Activated CD4-positive, alpha-beta T cell treated with anti-CD3 and anti-CD28 coated beads, Interleukin-10, Interleukin-2, amounts not matched to agents 100 ng/mL and 50 ng/mL, durations not matched to agents 16 hours and 8 hours (primary cell): ENCODE measurements at places on chromosomes 3 and 15.

- DNase-seq: no peak
Measured at GRCh38 chr15:57323806-57324589, 52.3 kb upstream of the CGNL1 start.

DNA sequence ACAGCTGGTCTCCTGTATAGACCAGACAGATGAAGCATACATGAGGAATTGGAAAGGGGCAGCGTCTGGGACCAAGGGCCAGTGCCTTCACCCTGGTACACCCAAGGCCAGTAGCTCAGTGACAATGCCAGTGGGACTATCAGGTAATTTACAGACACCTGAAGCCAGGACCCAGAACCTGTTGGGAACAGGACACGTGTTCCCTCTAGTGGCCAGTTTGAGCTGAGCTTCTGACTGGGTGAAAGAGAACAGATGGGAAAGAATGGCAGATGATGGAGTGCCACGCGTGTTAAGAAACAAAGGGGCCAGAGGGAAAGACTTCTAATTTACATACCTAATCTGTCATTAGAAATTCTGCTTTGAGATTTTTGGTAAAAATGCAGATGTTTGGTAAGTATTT, 5.1 kb upstream of the SLC25A38 start:
- DNase-seq: peak; percentile 82

GRCh38 chr3:165225604-165226003, 29.4 kb upstream of the SLITRK3 start:
- DNase-seq: no peak

DNA sequence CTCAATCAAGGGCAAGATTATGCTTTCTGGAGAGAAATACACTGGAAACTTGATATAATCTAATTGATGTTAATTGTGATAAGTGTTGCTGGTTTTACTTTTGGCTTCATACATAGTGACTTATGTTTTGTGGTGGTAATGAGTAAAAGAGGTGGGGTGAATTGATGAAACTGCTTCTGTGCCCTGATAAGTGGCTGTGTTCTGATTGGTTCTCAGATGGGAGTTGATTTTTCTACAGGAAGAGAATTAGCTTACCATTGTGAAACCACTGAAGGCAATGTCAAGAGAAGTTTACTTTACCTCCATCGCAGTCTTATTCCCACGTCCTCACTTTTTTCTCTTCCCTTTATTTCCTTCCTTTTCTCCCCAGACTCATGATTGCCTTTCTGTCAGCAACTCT, 23.8 kb downstream of the TMEM45A start:
- no peak for DNase-seq

DNA sequence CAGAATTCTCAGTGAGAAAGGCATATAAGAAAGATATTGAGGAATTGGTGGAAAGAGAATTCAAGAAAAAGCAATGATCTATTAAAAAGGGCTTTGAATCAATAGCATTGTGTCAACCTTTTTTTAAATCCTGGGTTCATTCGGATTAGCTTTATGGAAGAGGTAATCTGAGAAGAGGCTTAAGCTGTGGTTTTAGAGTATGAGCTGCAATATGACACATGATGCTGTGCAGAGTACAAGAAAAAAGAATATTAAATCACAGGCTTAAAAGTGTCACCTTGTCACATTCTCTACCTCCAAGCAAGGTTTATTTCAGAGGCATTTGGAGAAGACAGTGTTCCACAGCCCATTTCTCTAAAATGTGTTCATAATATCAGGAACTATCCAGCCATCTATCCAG, 128.9 kb downstream of the RTP4 start:
- DNase-seq: no peak

- DNase-seq: no peak
Measured at GRCh38 chr15:99480016-99480810, 85.6 kb upstream of the MEF2A start.

- DNase-seq: peak; percentile 20
Measured at GRCh38 chr3:155995525-155996370, 124.6 kb upstream of the KCNAB1 start.

DNA sequence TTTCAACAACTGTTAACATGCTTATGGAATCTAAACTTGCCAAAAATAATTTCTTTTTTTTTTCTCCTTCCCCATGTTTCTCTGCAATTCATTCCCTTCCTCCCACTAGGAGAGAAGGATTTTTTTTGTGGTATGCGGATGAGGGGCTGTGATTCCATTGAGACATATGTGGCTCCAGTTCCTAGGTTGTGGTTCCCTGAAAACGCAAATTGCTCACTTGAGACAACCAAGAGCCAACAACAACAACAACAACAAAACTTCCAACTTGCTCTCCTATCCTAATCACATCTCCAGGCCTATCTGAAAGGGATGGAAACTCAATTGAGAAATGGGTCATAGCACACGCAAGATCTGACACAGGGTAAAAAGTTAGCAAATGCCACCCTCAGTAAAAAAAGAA, 406.5 kb upstream of the TGFBR2 start:
- DNase-seq: no peak

GRCh38 chr15:52523192-52523591, 5.5 kb downstream of the MYO5A start:
- DNase-seq: no peak

DNA sequence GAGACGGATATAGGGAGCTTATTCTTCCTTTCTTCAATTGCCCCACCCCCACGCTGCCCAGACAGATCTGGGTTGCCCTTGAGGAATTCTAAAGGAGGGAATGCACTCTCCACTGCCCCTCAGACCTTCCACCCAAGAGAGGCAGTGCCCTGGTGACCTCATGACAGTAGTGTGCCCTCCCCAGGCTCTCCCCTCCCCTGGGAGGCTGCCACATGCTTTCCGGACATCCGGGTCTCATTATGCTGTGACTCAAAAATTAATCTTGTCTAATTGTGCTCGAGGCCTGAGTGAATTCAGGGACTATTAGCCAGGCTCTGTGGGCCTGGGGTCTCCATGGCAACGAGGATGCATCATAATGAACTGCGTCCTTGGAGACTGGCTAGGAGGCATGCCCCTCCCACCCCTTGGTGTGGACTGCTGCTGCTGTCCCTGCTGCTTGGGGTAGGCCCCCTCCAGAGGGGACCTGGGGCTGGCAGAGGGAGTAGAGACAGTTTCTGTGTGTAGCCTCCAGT, 20.8 kb downstream of the CORO2B start:
- no peak for DNase-seq

DNA sequence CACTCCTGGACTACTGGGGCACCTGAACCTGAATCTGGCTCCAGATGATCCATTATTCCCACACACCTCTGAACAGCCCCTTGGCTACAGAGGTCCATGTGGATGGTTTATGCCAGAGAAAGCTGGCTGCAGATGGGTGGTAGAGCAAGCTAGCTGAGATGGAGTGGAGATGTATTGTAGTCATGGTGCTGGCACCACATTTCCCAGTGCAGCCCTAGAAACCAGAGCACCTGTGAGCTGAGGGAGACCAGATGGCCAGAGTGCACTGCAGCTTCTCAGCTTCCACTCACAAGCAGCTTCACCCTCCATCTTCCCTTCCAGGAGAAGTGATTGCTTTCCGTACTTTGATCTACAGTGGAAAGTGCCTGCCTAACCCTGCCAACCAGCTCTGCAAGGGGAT, 29.9 kb downstream of the RBP1 start:
- DNase-seq: no peak

DNA sequence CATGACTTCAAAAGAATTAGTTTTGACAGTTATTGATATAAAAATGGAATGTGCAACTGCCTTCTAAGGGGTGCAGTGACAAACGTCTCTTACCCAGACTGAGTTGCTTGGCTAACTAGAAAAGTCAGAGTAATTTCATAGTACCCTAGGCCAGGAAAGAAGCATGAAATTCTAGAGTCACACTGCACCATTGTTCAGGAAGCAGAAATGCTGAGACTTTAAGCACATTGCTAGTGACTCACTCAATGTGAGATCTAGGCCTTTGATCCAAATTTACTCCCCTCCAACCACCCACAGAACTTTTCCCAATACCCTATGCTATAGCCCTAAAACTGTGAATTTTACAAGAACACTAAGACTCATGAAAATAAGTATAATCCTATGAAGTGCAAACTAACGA, 110.8 kb downstream of the DUT start:
- DNase-seq: no peak

- DNase-seq: no peak
Measured at GRCh38 chr3:171055336-171056178, 29.0 kb upstream of the SLC2A2 start.

GRCh38 chr3:136255672-136256406, 5.7 kb downstream of the PCCB start:
- DNase-seq: no peak

DNA sequence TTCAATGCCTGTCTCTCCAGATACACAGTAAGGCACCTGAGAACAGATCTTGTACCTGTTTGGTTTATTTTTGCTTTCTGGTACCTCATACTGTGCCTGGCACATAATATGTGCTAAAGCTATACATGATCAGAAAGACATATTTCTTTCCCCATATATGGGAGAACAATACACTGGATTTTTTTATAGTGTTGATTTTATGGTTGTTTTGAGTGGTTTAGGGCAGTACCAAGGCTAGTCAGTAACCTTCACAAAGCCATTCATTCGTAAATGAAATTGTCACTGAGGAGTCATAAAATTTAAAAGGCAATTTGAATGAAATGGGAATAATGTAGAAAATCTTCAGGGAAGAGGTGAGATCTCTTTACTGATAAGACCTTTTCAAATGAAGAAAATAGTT, 810.2 kb downstream of the TUSC7 start:
- DNase-seq: no peak

- DNase-seq: no peak
Measured at GRCh38 chr3:127760361-127760760, 62.0 kb downstream of the MGLL start.

- no peak for DNase-seq
Measured at GRCh38 chr15:95303713-95304112, 1026.8 kb upstream of the NR2F2 start.

DNA sequence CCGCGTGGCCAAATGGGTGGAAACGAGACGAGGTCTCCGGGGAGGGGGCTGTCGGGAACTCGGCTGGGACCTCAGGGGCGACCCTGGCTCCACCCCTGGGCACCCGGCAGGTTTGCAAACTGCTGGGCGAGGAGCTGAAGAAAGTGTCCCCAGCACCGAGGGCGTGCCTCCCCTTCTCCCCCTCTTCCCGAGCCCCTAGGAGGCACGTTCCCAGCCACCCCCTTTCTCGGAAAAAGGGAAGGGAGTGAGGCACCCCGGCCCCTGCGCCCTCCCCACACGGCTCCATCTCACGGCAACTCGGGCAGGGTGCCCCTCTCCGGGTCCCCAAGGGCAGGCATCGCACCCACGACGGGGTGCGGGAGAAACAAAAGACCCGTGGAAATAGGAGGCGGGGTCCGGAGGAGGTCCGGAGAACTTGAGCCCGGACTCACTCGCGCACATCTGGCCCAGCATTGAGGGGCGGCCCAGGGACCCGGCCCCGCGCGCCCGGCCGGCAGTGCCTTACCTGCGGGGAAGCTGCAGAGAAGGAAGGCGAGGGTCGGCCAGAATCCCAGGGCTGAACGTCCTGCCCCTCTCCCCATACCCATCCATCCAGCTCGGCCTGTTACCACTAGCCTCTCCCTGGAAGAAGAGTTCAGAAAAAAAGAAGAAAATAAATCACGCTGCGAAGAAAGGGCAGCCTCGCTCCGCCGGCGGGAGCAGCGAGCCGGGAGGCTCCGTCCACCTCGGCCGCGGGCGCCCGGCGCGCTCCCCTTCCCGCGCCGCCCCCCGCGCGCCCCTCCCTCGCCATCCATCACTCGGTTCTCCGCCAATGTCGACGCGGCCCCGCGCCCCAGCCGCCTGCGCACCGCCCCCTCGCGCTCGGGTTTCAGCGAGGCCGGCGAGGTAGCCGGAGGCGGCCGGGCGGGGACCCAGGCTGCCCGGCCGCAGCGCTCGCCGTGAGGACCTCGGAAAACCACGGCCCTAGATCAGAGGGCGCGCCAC, 16.3 kb downstream of the RGMA start:
- DNase-seq: no peak

DNA sequence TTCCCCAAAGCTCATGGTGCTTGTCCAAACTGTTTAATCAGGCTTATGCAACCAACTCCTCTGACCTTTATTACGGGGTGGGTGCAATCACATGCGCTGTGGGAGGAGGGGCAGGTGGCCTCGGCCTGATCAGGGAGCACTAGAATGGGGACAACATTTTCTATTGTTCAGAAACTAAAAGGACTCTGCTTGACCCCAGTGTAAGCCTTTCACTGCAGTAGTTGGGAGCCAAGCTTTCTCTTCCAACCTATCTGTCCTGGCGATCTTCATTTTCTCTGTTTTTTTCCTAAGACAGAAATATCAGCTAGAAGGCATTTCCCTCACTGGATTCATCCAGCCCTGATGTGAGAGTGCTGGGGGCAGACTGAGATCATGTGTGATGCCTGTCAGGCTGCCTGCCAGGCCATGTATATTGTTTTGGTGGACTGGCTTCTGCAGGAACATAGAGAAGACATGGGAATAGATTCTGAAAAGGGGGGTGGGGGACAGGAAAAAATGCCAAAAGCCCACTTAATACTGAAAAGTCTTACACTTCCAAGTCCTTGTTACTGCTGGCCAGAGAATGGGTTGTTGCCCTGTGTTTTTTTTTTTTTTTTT, 627.0 kb upstream of the TBL1XR1 start:
- no peak for DNase-seq

DNA sequence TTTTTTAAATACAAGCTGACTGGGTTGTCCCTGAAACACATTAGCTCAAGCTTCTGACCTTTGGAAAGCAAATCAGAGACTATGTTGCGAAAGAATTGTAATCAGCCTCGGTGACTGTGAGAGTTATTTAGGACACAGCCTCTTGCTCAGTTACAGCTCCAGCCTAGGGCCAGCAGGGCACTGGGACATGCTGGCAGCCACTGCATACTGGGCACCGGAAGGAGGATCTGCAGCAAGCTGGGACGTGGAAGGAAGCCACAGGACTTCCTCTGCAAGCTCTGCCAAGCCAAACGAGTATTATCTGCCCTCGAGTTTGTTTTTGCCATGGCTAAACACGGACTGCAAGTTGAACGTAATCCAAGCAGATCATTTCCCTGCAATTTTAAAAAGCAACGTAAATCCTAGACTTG, 24.4 kb upstream of the COPG1 start:
- DNase-seq: peak; percentile 57

- no peak for DNase-seq
Measured at GRCh38 chr3:50147861-50148260, 7.3 kb upstream of the SEMA3F start.

DNA sequence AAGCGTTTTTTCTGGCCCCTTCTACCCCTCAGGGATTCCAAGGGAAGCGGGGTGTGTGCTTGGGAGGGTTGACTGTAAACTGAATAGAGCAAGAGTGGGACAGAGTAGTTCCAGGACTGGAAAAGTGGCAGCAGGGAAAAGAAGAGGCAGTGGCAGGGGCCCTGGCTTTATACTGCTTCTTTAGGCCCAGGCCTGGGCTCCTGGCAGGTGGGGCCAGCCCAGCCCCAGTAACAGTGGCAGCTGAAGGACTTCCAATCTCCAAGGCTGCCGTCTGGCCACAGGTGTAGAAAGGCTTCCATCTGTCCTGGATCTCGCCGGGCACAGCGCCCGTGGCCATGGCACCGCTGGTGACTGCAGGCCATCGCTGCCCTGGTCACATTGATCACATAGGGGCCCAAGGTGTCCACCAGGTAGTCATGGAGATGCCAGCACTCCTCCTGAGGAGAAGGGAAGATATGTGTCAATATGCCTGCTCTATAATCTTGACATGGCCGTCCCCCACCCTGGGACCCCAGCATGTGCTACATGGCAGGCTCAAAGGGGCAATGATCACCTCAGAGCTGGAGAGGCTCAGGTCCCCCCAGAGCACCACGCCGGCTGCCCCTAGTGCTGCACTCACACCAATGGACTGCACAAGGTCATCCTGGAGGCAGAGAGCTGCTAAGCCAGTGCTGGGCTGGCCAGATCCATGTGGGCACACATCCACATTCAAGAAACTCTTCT, 1.0 kb upstream of the IFRD2 start:
- no peak for DNase-seq

- no peak for DNase-seq
Measured at GRCh38 chr15:69554279-69554961, 101.8 kb downstream of the RPLP1 start.

GRCh38 chr15:90910441-90911301, 7.6 kb downstream of the MAN2A2 start:
- no peak for DNase-seq
